Myocyte (in vitro differentiated cells): ENCODE measurements at places on chromosomes 5 and 9.

DNA sequence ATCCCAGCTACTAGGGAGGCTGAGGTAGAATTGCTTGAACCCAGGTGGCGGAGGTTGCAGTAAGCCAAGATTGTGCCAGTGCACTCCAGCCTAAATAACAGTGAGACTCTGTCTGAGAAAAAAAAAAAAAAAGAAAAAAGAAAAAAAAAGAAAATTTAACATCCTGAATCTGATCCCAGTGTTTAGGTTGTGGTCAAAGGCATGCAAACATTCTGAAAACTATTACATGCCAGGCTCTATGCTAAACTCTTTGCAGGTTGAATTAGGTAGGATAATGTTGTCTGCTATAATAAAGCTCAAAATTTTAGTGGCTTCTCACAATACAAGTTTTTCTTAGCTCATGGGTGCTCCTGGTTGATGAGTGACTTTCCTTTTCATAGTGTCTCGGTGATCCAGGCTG is 367.4 kb downstream of the PSAT1 start:
- DNase-seq: no peak

GRCh38 chr5:157845914-157846598 is 12.9 kb downstream of the CLINT1 start:
- no peak for DNase-seq

DNA sequence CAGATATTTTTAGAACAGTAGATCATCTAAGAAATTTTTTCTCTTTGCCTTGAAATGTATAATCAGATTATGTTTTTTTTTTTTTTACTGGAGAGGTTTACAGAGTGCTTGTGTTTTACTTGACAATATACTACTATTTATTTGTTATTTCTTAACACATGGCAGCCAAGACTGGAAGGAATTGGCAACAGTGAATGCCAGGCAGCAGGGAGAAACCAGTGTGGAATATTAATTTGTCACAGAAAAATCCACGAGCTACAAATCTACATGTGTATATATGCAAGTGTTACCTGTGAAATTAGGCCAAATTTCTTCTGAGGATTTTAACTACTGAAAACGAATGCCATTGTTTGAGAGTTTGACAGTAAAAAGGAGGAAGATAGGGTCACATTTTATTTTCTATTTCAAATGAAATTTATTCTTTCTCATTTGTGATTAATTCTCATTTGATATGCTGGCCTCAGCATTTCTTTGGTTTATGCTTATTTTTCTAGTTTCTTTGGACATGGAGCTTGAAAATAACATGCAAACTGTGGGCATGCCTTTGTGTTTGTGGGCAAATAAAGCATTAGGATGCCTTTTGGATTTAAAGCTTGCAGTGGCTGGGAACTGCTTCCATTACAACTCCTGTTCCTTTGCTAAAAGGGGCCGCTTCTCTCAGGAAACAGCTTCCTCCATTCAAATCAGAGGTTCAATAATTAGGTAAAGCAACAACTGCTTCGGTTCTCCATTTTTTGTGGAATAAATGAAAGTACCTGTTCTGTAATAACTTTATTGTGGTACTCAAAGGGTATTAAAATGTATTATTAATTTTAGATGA is 39.0 kb upstream of the ZFYVE16 start:
- no peak for DNase-seq

- peak; percentile 34 for DNase-seq
These were observed 1.2 kb downstream of the HOMER1 start for GRCh38 chr5:79512471-79513307.

DNA sequence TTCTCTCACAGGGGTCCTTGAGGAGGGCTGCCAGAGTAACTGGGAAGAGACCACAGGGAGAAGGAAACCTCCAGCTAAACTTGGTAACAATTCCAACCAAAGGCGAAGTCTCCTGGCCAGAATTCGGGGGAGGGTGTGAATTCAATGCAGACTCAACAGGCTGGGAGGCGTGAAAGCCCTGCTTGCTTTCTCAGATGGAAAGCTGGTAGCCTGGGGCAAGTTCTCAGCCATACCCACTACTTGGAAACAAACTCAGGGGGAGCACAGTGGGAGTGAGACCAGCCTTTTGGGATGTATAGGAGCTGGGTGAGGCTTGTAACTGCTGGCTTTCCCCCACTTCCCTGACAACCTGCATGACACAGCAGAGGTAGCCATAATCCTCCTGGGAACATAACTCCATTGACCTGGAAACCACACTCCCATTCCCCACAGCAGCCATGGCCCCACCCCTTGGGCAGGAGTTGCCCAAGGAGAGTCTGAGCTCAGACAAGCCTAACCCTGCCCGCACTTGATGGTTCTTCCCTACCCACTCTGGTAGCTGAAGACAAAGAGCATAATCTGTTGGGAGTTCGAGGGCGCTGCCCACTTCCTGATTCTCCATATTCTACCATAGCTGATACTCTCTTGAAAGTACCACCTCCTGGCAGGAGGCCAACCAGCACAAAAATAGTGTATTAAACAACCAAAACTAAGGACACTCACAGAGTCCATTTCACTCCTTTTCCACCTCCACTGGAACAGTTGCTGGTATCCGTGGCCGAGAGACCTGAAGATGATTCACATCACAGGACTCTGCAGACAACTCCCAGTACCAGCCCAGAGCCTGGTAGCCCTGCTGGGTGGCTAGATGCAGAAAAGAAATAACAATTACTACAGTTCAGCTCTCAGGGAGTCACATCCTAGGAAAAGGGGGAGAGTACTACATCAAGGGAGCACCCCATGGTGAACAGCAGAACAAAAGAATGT is 123.8 kb downstream of the FAM170A start:
- no peak for DNase-seq

DNA sequence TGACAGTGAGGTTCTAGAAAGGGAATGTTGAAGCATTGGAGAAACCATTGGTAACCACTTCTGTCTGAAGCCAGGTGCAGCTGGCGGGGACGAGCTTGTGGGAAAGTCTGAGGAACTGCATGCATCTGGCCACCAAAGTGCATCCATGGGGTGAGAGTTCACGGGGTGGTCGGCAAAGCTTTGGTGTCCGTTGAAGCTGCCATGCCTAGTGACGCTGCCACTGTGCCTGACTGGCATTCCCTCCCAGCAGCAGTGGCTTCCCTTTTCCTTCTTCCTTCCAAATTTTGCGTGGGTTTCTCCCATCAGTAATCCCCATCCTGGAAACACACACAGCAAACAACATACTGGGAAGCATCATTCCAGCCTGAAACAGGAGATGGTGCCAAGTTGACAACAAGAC is 145.7 kb upstream of the ALDH1B1 start:
- DNase-seq: no peak

DNA sequence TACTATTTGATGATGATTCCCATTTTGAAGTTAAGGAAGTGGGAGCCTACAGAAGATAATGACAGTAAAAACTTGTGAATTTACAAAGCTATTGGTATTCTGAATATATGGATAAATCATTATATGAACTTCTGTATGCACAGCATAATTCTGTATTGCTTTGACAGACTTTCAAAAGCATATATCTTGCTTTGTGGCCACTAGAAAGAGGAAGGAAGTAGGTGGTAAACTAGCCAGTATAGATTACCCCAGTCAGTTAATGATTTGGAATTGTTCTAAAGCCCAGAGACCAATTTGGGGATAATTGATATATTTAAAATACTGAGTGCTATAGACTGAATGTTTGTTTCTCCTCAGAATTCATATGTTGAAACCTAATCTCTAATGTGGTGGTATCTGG is 53.0 kb downstream of the NR2F1 start:
- no peak for DNase-seq

- no peak for DNase-seq
These were observed 17.2 kb downstream of the TSPAN17 start for GRCh38 chr5:176664479-176664878.

DNA sequence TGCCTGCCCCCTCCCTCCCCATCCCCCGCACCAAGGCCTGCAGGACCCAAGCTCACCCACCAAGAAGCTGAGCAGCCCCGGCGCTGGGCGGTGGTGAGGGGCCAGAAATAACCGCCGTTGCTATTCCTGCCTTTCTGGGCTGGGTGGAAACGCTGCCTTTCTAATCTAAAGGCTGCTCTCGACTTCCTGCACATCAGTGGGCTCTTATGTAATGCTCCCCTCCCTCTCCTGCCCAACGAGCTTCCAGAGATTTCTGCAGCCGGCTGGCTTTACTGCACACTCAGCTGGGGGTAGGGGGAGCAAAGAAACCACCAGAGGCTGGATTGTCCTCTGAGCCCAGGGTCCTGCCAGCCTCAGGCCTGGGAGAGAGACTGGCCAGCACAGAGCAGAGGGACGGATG is 6.9 kb upstream of the EGR1 start:
- DNase-seq: no peak

- peak; percentile 3 for DNase-seq
These were observed 86.0 kb downstream of the BRINP1 start for GRCh38 chr9:119283078-119283794.

GRCh38 chr9:80093695-80094094 is 521.9 kb downstream of the TLE4 start:
- no peak for DNase-seq

DNA sequence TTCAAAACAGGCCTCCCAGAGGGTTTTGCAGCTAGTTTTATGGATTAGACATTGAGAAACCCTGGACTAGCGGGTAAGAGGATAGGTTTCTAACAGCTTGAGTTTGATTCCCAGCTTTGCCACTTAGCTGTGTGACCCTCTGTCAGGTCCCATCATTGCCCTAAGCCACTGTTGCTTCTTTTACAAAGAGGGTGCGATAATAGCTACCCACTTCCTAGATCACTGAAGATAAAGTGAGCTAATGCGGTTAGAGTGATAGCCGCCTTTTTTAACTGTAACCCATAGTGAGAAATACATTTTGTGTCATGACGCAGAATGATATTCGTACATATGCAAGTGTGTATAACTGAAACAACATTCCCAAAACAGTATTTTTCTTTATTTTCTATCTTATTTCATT is 40.3 kb downstream of the CSF1R start:
- DNase-seq: no peak

- peak; percentile 91 for DNase-seq
These were observed 122.8 kb downstream of the STARD4 start for GRCh38 chr5:111389390-111390082.

GRCh38 chr5:134077926-134078580 is 36.4 kb upstream of the TCF7 start:
- DNase-seq: no peak

DNA sequence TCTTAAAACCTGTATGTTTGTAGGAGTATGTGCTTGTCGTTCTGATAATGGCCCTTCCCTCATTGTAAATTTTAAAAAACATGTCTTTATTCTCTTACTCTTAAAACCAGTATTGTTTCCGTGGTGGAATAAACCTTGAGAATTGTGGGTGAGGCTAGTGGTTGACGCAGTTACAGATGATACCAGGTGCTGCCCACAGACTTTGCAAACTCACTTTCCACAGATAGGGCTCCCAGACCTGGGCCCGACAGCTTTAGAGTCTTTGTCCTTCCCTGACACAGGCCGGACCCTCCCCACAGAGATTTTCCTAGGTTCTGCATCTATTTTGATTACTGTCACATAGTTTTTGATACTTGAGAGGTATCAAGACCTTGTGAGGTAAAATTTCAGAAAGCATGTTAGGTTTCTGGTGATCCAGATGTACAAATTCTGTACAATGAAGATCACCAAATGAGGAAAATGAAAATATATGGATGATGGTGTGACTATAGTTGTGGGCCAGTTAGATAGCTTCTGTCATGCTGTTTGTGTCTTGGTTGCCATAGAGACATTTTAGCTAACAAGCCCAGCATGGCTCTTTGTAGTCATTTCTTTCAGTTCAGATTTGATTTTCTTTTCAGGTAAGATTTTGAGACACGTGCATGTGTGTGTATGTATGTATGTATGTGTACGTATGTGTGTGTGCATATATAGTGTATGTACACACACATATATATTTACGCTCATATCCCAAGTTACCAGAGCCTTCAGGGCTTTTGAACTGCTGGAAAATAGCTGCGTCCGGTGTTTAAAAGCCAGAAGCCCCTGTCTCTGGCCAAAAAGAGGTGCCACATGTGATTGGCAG is 33.8 kb downstream of the DMRT1 start:
- no peak for DNase-seq

DNA sequence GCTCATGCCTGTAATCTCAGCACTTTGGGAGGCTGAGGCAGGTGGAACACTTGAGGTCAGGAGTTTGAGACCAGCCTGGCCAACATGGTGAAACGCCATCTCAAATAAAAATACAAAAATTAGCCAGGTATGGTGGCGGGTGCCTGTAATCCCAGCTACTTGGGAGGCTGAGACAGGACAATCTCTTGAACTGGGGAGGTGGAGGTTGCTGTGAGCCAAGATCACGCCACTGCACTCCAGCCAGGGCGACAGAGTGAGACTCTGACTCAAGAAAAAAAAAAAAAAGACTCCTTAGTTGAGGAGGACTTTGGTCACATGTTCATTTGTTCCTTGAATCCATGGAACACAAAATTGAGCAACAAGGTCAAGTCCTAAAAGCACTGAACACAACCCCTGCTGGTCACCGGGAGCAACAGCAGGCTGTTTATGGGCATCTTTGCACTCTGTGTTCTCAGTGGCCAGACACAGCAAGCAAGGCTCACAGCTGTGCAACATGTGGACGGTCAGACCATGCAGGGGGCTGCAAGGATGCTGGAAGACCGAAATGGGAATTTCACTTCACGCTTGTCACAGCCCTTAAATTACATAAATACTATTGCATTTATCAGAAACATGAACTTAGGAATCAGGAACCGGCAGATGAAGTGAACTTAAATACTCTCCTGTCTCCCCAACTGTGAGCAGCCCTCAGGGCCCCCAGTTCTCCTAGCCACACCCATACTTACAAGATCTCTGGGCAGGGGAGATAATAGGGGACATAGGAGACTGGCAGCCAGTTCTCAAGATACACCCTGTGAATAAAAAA is 2.8 kb downstream of the GBGT1 start:
- DNase-seq: peak; percentile 65

GRCh38 chr9:74735761-74736160 is 152.0 kb downstream of the TRPM6 start:
- DNase-seq: no peak
